ENCODE measurements at places on chromosomes 5 and 9. TPM values are rescaled to one million over a fixed set of nuclear protein-coding genes. Genes with fewer than 3 reads are reported as not detected.

The GABRA1 gene
- total RNA-seq: not detected

DNA sequence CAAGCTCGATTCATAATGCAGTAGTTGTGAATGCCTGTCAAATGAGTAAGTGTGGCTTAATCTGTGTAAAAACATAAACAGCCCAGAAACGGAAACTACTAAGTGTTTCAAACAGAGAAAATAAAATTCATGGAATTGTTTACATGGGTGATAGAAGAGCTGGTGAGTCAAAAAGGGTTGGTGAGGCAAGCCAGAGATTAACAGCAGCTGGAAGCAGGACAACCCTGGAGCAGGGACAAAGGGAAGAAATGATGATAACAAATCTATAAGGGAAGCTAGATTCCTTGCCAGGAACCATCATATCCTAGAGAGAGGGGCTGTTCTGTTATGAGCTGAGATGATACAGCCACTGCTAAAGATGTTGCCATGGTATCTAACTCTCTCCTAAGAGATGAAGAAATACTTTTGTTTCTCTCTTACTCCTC lies 18.0 kb upstream of the PRR16 start:
- peak; percentile 96 for DNase-seq

The MARVELD2 gene
- total RNA-seq: 7.1 TPM

- DNase-seq: peak; percentile 36
Measured at GRCh38 chr5:144015961-144016360, 154.5 kb downstream of the YIPF5 start.
